ENCODE measurements at places on chromosomes 7 and 10.

GRCh38 chr10:61543831-61544230 is 90.7 kb upstream of the TMEM26 start:
- no peak for DNase-seq

DNA sequence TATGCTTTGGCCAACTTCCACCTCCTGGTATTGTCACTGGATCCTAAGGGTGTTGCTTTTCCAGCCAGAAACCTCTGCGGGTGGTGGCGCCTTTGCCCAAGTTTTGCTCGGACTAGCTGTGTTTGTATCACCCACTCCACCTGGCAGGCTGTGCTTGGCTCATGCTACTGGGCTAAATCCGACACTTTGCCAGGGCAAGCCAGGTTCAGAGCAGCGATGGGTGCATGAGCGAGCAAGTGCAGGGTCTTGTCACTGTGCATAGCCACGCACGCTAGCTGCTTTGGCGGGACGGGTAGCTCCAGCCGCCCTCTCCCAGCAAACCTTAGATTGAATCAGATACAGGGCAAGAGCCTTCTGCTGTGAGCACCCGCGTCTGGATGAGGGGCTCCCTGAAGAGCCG is 737.5 kb downstream of the PCDH15 start:
- no peak for DNase-seq

DNA sequence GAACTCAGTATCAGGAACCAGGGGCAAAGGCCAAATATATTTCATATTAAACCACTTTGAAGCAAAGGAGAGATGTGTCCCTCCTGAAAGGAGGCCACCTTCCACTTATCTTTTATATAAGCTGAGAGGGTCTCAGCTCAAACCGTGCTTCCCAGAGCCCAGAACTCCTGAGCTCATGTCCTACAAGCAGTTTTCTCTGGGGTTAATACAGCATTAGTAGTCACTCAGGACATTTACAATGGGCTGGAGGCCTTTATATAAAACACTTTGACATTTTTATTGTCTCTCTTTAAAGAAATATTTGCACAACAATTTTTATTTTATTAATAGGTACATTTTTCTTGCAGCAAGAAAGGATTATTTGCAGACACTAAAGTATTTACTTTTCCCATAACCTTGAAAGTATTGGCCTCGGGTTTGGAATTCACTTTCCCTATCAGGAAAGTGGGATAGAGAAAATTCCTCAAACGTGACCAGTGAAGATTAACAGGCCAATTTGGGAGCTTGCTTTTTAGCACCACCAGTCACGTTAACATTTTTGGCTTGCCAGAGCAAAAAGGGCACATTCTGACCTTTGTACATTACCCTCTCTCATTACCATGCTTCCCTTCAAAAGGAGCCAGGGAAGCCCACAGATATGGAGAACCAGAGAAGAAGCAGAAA is 464.9 kb upstream of the NRP1 start:
- DNase-seq, result no peak

DNA sequence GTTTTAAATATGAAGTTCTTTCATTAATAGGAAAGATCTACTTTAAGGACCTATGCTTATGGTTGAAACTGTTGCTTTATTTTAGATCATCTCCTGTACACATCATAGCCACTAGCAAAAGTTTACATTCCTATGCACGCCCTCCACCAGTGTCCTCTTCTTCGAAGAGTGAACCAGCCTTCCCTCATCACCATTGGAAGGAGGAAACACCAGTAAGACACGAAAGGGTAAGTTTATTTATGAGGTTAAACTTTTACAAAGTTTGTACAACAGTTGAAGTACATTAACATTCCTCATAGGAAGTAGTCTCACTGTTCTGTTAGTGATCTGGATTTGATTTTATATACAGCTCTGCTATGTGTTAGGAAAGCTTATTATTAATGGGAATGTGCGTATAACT is 16.9 kb downstream of the HBP1 start:
- no peak for DNase-seq

DNA sequence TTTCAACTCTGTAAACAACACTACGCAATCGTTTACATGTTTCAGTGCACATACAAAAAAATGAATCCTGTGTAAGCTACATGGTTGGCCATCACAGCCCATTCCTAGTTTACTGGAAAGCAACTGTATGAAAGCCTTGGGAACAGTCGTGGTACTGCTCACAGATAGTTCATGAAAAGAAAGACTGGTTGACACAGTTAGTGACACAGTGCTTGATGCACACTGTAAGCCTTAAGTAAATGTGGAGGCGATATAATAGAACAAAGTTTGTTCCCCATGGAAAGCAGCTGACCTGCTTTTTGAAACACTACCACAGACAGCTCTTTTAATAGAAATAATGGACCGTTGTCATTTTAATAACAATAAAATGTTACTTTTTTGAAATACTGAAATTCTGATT is 5.1 kb downstream of the CACNA2D1 start:
- no peak for DNase-seq

- no peak for DNase-seq
Measured at GRCh38 chr10:70355051-70356021, 27.1 kb downstream of the LRRC20 start.

DNA sequence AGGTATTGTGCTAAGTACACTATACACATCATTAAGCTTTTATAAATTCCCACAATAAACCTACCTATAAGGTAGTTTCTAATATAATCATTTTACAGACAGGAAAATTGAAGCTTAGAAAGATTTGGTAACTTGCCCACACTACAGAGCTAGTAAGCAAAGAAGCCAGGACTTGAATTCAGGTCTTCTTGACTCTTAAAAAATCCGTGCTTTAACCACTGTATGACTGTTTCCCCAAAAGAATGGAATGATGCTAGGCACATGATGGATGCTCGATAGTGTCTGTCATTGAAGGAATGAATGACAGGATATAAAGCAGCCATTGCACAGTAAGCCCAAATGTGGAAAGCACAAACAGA is 26.6 kb downstream of the ZNF800 start:
- no peak for DNase-seq

DNA sequence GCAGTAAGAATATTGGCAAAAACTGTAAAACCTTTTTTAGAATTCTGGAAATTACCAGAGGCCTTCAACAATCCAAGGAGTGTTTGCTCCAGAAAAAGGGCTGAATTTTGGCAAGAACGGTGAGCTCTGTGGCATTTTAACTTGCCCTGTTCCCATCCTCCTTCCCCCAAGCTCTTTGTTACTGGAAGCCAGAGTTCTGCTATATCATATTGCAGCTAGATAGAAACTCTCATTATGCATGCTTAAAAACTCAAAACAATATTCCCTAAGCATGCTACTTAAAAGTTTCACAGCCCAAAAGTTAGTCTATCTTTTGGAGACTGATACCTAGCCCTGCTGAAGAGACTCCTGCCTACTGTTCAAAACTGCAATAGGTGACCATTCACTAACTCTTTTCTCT is 70.6 kb upstream of the GPR37 start:
- no peak for DNase-seq

- no peak for DNase-seq
Measured at GRCh38 chr10:123038782-123039631, 30.2 kb downstream of the ACADSB start.

GRCh38 chr7:110001254-110001938 is 1089.5 kb upstream of the LRRN3 start:
- DNase-seq, result no peak

- DNase-seq, result peak; percentile 27
Measured at GRCh38 chr7:1925973-1926907, 256.2 kb downstream of the ELFN1 start.

DNA sequence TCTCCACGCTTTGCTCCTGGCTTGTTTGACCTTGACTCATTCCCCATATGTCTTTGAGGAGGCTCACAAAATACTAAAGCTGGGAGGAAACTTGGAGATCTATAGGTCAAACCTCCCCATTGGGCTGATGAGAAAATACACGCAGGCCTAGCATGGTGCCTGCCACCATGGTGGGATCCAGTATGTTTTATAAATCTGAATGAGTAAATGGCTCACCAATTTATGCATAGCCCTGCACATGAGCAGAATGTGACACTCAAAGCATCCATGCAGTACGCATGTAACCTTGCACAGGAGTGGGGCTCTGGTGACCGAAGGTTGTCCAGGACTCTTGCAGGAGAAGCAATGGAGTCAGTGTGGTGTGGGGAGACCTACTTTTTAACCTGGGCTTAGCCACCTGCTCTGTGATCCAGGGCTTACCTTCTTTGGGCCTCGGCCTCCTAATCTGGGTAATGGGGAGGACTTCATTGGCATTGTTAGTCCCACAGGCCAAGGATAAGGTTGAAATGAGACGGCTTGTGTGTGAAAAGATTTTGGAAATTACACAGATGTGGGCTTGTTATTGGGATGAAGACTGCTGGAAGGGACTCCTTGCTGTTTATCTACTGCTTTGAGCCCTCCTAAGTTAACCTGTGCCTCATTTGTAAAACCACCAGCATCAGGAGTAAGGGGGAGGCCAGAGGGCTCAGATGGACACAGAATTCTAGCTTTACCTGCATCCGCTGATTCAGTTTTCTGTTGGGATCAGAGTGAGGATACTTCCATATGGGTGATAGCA is 58.4 kb downstream of the ADCYAP1R1 start:
- DNase-seq, result no peak

- DNase-seq, result no peak
Measured at GRCh38 chr10:120369856-120370276, 87.2 kb upstream of the PLPP4 start.

DNA sequence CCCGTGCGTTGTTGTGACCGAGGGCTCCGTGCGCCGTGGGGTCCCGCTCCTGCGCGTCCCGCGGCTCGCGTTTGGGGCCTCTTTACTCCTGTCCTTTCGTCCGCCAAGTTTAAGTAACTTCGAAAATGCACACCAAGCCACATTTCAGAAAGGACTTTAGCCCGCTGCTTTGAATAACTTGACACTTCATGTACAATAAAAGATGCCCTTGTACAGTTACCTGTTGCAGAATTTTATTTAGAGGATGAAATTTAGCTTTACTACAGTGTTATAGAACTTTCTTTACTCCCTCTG is 459 bp downstream of the SUGCT start:
- DNase-seq, result no peak

DNA sequence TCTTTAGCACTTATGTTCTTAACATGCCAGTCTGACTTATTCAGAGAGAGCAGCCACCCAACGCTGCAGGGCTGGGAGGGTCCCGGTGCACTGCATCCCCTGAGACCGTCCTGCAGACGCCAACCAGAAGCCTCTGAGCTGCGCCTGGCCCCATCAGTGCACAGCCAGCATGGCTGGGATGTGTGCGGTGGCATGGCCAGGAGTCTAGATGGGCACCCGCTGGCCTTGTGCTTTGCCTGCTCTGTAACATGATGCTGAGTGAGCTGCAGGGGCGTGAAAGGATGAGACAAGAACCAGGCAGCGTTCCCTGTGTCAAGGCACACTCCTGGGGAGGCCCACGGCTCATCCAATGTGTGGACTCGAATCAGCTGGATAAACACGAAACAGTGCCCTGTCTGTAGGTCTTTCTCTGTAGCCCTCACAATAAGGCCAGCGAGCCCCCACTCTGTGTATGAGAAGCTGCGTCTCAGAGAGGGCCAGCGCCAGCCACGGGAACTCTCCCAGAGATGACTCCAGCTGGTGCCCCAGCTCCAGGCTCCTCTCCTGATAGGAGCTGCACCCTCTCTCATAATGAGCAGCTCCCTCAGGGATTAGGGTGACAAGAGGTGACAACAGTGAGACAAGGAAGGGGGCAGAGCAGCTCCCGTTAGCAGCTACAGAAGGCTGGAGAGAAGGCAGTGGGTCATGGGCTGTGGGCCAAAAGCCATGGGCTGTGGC is 96.8 kb downstream of the TNS3 start:
- no peak for DNase-seq

DNA sequence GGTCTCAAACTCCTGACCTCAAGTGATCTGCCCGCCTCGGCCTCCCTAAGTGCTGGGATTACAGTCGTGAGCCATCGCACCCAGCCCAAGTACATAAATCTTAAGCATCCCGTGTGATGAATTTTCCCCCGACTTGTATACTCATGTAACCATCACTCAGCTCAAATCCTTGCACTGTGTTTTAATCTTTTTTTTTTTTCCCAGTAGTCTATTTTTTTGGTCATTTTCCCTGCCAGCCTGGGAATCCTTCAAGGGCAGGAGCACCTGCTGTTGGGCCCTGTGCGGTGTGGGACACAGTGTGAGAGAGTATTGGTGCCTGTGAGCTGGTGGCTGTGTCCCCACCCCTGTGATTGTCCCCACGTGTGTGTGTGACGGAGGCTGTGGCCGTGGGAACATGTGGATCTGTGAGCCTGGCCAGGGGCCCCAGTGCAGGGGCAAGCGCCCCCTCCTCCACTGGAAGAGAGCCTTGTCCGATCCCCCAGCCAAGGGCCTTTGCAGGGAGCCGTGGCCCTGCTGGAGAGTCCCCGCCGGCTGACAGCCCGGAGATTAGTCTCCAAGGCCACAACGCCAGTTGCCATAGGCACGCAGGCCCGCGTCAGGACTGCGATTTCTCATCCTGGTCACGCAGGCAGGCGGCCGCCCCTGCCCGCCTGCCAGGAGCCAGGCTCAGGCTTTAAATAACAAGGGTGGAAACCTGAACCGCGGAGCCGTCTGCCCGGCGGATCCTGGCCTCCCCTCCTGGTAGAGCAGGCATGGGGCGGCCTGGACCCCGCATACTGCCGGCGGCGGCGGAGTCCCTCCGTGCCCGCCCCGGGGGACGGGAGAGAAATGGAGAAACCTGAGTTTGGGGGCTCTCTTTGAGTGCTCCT is 26.5 kb downstream of the GTF2IRD1 start:
- no peak for DNase-seq

DNA sequence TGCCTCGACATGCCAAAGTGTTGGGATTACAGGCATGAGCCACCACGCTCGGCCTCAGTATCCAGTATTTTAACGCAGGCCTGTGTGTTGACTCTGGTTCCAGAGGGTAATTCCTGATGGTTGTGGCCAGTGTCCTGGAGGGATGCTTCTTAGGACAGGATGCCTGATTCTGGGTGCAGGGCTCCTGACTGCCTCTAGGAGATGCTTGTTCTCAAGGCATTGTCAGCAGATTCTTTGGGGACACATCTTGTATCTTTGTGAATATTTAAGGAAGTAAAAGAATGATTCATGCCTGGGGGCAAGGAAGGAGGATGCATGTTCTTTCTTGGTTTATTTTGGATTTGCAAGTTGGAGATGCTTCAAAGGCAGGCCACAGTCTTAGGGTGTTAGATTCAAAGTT is 2.2 kb downstream of the ZDHHC4 start:
- no peak for DNase-seq

DNA sequence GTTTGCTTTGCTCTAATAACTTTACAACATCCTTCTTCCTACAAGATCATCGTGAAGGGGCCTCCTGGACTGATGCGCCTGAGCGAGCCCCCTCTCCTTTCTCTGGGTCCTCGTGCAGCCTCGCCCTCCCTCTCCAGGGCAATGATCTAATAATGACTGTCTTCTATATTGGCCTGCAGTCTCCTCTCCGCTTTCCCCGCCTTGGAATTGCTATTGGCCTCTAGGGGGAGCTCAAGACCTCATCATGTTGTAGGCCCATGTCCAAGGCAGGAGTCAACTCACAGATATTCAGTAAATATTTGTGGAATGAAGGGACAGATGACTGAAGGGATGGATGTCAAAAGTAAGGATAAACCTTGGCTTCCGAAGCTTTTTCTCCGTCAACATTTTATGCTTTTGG is 1180.3 kb downstream of the TYW1 start:
- DNase-seq, result peak; percentile 4

DNA sequence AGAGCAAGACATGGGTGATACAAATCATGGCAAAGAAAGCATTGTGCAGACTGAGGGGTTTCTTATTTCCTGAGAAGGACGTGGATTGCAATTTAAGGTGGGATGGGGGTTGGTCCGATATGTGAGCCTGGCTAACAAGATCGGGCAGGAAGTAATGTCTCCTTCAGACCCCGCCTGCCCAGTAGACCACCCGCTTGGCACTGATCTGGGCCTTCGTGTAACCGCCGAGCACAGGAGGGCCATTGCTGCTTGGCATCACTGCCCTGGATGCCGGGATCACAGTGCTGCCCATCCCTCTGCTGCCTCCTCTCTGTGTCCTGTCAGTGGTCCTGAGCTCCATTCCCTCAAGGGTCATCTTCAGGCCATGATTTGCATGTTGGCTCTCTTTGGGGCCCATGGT is 214.6 kb upstream of the ZNF32 start:
- DNase-seq, result no peak
